ENCODE measurements at places on chromosomes 4 and X.

DNA sequence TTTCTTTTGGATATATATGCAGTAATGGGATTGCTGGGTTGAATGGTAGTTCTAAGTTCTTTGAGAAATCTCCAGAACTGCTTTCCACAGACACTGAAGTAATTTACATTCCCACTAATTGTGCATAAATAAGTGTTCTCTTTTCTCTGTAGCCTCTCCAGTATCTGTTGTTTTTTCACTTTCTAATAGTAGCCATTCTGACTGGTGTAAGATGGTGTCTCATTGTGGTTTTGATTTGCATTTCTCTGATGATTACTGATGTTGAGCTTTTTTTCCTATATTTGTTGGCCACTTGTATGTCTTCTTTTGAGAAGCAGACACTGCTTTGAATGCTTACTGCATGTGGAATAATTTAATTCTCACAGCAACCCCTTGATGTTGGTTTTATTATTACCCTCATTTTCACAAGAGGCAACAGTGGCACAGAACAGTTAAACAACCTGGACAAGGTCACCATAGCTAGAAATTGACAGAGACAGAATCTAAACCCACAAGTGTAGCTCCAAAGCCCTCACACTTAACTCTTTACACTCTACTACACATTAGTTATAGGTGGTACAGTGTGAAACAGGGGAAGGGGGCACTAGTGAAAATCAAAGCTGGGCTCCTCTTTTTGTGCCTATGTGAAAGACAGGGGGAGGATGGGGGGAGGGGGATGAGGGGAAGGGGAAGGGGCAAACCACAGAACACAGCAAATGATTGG, 96.1 kb downstream of the REELD1 start:
- DNase-seq, result no peak

GRCh38 chr4:126776361-126776760, 856.4 kb upstream of the INTU start:
- DNase-seq, result no peak

- no peak for DNase-seq
Observed at GRCh38 chr4:145153904-145154298, 26.5 kb downstream of the OTUD4 start.

- no peak for DNase-seq
Observed at GRCh38 chr4:63580796-63581475, 828.3 kb downstream of the TECRL start.

DNA sequence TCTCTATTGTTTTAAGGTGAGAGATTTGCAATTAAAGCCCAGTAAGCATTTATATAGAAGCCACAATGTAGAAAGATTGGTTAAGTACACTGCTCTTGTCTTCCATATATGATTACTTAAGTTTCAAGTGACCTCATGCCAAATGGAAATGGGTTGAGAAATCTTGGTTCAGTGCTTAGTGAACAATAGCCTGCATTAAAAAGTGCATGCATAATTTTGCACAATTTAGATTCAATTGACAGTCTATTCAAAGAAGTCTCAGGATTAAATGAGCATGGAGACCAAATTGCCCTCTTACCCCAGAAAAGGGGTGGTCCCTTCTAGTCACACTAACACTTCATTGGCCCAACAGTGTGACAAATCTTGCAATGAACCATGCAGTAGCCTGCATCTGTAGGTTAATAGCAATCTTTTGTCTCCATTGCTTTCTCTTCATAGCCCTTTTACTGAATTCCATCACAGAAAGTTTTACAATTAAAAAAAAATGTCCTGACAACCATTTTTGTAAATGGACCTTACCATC, 93.6 kb downstream of the HHIP start:
- DNase-seq, result no peak

GRCh38 chr4:186068581-186069348, at the start of gene TLR3:
Gene TLR3 (plus strand): TSS chr4:186069156. CDS start chr4:186076620, 7,464 bp downstream.
- DNase-seq, result no peak
